ENCODE measurements at places on chromosomes 11 and 22.
A peak's percentile ranks its signal among the peaks of the same experiment; 100 is the strongest.

- no peak for DNase-seq
These were observed 495.2 kb upstream of the CADM1 start for GRCh38 chr11:115999437-115999836.

DNA sequence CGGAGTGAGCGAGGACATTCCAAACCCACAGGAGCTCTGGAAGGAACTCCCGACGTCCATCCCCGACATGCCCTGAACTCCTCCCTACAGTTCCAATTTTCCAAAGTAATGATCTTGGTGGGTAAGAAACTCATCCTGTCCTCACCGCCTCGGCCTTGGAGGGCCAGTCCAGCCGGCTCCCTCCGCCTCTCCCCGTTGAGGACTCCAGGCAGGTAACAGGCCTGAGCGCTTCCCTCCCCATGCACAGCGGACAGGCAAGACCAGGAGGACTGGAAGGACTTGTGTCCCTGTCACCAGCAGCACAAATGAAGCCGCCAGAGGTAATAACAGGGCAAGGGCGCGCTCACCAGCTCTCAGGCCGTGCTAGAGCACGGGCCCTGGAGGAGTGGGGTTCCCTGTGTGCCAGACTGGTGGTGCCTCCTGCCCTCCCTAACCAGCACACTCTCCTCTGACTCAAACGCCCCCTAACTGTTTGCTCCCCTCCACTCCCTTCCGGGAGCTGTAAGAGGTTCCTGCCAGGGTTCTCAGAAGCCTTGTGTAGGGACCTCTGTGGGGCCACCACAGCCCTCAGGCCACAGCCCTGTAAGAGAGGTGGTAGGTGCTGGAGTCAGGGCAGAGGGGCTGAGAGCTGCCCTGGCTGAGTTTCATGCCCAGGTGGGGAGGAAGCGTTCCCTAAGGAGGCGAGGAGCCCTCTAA is 17.1 kb downstream of the OVOL1 start:
- no peak for DNase-seq

GRCh38 chr11:112249871-112250610 is 10.6 kb downstream of the PLET1 start:
- no peak for DNase-seq

DNA sequence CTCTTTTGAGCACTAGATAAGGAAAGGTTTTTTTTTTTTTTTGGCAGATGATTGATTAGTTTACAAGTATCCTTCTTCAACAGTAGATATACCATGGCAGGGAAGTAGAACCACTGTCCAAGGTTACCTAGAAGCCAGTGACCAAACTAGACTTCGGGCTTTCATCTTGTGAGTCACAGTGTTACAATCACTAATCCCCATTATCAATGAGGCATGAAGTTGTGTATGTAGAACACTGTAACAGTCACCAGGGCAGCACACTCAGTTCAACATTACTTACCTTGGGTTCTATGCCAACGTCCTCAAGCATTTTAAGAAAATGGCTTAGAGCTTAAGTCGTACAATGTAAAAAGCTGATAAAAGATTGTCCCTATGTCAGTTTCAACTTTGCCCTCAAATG is 430.9 kb downstream of the ETS1 start:
- DNase-seq: no peak

DNA sequence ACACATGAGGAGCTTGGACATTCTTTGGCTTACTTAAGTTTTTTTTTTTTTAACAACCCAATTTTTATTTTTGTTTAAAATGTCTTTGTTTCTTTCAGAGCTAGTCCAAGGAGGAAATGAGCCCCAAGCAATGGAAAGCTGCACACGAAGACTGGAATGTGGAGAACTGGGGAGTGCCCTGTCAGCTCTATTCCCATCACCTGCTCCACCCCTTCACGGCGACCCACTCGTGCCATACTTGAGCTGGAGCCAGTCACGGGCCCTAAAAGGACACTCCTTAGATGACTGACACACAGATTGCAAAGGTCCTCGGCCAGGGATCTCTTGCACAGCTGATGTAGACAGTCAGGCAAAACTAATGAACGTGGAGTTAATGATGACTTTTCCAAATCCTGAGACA is 10.6 kb upstream of the SLC25A18 start:
- DNase-seq: no peak

DNA sequence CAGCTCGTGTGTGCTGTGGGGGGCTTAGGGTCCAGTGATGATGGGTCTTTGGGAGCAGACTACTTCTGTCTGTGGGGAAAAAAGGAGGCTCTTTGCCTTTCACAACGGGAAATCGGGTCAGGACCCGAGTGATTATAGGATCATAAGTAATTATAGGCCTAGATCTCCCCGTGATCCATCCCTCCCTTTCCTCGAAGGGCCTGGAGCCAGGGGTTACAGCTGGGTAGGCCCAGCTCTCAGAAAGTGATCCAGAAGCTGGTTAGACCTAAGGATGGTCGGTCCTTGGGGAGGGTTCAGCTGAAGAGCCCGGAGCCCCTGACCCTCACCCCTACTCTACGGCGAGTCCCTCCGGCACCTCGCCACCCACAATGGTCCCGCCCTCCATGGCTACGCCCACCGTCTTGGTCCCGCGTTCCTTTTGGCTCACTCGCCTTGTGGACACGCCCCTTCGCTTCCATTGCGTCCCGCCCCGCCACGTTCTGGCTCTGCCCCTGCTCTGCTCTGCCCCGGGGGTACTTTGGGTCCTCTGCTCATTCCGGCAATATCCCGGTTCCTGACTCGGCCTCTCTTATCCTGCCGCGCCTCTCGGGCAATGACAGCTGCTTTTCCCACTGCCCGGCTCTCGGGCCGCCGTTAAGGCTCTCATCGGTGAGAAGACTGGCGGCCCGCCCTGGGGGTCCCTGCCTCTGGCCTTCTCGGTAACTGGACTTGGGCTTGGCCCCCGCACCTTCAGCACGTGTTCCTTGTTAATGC is 5.0 kb downstream of the IGSF22 start:
- DNase-seq: peak; percentile 53

GRCh38 chr11:58626934-58627483 is 4.5 kb downstream of the CNTF start:
- DNase-seq: no peak

DNA sequence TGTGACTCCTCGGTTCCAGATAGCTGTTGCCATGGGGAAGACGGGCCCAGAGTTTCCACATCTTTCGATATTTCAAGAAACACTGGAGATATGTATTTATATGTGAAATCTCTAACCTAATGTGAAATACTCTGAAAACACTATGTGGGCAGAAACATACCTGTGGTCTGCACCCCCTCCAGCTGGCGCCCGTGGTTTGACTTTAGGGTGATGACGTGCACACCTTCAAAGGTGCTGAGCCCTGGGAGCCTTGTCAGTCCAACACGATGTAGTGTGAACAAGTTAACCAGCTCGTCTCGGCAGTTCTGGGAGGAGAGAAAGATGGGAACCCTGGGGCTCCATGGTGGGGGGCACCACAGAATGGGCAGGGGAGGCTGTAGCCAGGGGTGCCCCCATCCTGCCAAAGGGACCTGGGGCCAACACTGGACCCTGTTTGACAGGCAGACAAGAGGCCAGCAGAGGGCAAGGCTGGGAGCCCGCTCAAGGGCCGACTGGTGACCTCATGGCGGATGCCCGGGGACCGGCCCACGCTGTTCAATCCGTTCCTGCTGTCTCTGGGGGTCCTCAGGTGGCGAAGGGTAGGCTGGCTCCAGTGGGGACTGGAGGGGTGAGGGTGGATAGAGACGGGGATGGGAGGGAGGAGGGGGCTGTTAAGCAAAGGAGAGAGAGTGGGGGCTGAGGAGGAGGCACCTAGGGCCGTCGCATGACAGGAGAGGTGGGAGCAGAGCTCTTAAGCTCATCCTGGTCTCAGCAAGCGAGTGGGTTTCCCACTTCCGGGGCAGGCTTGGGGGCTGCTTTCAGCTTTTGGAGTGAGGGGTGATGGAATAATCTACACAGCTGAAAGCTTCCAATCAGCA is 43.8 kb downstream of the TRIOBP start:
- no peak for DNase-seq

- no peak for DNase-seq
These were observed 42.1 kb upstream of the KLHL35 start for GRCh38 chr11:75474878-75475766.

GRCh38 chr11:77110836-77111235 is 8.2 kb downstream of the OMP start:
- no peak for DNase-seq

- no peak for DNase-seq
These were observed 4.4 kb upstream of the MISFA start for GRCh38 chr11:18594999-18595749.

- DNase-seq: no peak
These were observed 12.3 kb upstream of the TSKU start for GRCh38 chr11:76770642-76771445.

DNA sequence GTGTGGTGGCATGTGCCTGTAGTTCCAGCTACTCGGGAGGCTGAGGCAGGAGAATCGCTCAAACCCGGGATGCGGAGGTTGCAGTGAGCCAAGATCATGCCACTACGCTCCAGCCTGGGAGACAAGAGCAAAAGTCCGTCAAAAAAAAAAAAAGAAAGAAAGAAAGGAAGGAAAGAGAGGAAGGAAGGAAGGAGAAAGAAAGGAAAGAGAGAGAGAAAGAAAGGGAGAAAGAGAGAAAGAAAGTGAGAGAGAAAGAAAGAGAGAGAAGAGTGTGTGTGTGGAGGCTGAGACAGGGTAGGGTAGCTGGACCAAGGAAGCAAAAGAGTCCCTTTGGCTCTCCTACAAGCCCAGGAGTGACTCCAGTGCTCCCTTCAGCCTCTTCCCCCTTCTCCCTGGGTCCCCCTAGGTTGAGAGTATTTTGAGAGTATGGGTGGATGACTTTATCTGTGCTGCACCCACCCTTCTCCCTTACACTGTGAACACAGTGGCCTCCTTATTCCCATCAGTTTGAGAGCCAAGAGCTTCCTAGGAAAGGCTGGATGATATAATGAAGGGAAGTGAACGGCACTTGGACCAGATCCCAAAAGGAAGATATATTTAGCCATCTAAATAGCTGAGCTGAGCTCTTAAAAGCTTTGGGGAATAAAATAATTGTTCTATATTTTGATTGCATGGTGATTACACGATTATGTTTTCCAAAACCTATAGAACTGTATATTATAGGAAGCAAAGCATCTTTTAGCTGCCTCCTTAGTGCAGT is 9.5 kb upstream of the DENND5A start:
- DNase-seq: peak; percentile 62

DNA sequence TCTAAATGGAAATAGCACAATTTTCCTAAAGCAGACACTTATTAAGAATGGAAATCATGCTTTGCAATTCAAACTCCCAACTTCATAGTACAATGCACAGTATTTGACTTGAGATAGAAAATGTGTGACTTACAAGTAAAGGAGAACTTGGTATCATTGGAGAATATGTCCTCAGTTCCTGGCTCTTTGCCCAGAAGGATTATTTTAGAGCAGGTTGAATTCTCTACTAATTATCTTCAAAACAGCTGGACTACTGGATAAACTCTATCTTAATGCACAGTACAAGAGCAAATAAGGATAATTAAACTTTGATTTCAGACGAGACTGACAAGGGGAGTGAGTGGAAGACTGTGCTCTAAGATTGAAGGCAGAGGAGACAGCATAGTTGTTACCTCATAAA is 839.4 kb downstream of the OPCML start:
- no peak for DNase-seq

DNA sequence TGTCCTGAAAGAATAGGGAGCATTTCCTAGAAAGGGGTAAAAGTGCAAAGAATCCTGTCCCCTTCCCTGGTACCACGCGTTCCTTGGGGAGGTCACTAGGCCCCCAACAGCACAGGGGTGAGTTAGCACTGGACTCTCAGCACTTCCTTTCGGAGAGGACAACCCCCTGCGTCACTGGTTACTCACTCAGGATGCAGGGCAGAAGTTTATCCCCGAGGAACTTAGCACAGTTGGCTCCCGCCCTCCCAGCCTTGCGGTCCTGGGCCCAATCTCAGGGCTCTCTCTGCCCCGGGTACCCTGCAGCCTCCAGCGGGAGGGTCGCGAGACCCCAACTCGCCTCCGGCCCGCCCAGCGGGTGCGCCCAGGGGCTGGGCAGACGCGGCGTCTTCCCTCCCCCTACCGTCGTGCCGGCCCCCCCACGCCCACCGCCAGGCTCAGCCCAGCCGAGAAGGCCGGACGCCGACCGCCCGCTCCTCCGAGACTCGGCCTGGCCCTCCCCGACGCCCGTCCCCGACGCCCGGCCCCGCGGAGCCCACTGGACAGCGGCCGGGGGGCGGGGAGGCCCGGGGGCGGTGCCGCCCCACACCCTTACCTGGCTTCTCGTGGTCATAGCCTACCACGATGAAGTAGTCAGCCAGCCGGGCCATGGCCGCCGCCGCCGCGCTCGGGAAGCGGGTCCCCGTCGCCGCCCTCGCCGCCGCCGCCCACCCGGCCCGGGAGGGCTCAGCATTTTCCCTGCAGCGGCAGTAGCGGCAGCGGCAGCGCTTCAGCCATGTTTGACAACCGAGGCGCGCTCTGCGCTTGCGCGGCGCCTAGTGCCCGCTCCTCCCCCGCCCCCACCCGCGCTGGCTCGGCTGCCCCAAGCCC is at the start of gene SBF2:
SBF2 (minus strand) TSS at position 797 of the 867 bp plus-strand sequence; CDS start at position 647, 150 bp downstream.
- DNase-seq: peak; percentile 70

GRCh38 chr11:16973338-16973964 is 40.8 kb downstream of the PLEKHA7 start:
- no peak for DNase-seq

Data from skin of body (tissue), 3 donors.